ENCODE measurements at places on chromosomes 5 and 9.

GRCh38 chr9:33637881-33638280 lies 113.8 kb downstream of the ANKRD18B start:
- DNase-seq = no peak

DNA sequence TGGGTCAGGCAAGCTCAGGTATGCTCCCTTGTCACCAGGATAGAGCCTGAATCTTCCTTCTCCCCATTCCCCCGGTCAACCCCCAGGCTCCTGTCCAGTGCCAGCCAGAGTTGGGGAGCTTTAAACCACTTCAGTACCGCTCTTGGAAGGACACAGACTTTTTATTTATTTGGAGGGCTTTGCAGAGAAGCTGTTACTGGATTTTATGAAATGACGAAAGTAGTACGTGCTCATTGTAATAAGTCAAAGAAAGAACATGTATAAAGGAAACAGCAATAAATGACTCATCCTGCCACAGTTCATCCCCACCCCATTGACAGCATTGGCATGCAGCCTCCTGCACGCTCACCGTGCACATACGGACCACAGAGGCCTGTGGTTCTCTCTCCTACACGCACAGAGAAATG lies 230.3 kb downstream of the AUH start:
- DNase-seq = peak; percentile 50

DNA sequence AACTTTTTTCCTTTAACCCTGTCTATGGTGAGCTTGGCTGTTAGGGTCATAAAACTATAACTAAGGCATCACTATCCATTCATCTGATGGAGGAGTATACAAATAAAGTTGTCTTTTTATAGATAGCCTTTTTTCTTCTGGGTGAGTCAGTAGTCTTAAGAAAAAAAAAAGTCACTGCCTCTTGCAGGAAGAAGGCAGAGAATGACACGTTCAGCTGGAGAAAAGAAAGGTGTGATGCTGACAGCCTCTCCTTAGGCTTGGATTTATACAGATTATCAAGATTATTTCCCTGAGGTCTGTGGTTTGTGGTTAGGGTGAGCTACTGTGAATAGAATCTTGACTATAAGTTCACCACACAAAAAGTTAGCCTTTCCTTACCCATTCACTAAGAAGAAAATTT lies 23.0 kb downstream of the EPB41L4B start:
- no peak for DNase-seq

DNA sequence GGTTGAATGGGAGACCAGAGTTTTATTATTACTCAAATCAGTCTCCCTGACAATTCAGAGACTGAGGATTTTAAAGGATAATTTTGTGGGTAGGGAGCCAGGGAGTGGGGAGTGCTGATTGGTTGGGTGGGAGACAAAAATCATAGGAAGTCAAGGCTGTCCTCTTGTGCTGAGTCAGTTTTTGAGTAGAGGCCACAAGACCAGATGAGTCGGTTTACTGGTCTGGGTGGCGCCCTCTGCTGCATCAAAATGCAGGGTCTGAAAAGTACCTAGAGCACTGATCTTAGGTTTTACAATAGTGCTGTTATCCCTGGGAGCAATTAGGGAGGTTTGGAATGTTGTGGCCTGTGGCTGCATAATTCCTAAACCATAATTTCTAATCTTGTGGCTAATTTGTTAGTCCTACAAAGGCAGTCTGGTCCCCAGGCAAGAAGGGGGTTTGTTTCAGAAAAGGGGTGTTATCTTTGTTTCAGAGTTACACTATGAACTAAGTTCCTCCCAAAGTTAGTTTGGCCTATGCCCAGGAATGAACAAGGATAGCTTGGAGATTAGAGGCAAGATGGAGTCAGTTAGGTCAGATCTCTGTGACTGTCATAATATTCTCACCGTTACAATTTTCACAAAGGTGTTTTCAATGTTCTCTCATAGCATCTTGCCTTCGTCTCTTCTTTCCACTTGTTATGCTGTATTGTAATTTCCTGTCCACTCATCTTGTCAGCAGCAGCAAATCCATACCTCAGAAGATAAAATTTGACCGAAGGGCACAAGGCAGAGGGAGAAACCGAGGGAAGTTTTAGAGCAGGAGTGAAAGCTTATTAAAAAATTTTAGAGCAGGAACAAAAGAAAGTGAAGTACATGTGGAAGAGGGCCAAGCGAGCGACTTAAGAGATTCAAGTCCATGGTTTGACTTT lies 59.2 kb upstream of the CLINT1 start:
- DNase-seq = peak; percentile 76

- DNase-seq = no peak
Observed at GRCh38 chr9:134641173-134641989, at the start of gene COL5A1. Gene COL5A1 (plus strand): TSS chr9:134641803. CDS start chr9:134642188, 385 bp downstream.

DNA sequence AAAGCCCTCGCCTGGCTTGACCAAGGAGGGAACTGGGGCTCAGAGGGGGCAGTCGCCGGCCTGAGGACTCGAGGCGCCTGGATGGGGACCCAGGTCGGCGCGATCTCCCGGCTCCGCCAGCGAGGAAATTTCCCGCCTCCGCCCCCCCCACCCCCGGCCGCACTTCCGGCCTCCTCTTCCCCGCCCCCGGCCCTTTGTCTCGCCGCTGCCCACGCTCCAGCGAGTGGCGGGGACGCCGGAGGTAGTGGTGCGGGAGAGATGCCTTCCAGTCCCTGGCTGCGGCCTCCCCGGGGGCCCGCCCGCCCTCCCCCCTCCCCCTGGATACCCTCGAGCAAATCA lies 448 bp upstream of the GPRIN1 start:
- no peak for DNase-seq

GRCh38 chr9:33135031-33135461 lies 32.1 kb downstream of the B4GALT1 start:
- no peak for DNase-seq

- DNase-seq = no peak
Observed at GRCh38 chr5:34409373-34409772, 246.8 kb upstream of the RAI14 start.

DNA sequence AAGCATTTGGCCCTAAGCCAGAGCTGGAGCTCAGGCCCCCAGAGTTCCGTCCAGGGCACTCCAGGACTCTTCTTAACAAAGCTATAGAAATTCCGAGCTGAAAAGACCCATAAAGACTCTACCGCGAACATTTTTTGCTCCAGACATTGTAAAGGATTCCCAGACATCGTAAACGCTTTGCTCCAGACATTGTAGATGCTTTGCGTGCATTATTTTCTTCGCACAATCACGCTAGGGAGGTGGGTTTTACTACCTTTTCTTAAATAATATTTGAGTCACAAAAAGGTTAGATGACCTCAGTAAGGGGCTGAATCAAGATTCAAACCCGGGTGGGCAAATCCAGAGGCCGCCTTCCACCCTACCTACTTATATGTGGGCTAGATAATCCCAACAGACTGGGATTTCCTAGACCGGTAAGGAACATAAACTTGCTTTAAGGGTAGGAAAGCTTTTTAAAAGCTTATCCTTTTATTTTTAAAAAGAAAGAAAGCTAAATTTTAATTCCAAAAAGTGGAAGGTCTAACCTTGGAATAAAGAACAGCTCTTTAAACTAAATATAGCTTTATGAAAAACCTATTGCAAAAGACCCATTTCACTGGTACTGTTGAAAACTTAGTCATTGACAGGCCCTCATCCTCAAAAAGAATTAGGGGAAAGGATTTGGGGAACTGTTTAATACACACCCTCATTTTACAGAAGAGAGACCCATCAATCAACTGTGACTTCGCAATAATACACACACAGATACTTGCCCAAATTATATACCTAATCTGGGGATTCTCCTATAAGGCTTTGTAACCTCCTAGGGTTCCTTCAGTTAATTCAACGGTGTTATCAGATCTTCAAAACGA lies 822 bp upstream of the TNIP1 start:
- DNase-seq = peak; percentile 58

DNA sequence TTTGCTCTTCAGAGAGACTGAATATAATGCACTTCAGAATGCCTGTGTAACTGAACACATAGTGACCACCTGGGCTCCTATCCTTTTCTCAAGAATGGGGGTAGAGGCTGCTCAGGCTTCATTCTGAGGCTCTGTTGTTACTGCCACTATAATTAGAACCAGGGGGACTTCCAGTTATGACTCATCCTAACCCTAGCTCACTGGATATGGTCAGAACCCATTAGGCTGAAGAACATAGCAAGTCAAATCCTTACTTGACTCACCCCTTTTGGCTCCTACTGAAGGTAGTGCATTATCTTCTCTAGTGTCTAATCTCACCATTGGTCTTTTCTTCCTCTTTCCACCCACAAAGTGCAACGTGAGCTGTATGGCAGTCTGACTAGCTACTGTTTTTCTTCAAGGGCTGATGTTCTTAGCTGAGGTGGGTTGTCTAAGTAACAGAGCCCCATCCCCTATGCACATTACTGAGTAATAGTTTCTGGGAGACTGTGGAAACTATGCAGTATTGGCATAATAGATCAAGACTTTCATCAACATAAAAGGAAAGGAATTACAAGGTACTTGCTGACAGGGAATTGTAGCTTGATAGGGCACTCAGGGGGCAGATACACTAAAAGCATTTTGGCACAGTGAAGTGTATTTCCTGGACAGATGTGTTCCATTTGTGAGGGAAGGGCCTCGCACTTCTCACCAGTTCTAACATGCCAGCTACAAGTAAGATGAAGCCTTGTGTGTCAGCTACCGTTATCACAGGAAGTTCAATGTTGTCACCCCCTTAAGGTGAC lies 431.0 kb upstream of the MEF2C start:
- peak; percentile 88 for DNase-seq

GRCh38 chr5:96439477-96440184 lies 6.6 kb upstream of the PCSK1 start:
- peak; percentile 34 for DNase-seq

GRCh38 chr9:123175854-123176629 lies 92.3 kb downstream of the STRBP start:
- no peak for DNase-seq

DNA sequence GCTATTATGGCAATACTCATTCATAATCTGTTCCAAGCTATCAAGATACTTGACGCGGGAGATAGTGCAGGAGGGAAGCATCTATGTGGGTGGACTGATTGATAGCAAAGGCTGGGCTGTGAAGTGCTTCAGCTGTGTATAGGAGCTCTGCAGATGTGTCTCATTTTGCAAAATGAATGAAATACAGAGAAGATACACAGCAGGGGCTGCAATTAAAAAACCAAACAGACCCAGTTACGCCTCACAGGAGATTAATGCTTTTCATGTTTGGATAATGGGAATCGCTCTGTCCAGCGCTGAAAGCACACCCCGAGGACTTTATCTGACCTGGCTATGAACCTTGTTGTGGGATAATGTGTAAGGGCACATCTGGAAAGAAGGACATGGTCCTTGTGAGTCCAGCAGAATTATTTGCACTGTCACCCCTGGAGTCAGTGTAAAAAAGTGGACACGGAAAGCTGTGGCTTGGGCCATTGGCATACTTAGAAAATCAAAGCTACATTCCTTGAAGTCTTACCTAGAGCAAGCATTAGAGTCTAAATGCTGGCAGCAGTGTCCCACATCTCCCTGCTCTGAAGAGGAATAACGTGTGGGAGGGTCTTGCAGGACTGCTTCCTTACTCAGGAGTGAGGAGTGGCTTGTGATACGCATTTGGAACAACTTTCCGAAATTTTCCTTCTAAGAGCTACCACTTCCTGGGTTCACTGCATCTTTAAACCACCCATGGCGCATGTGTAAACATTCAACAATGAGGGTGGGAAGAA lies 2.6 kb downstream of the SH3RF2 start:
- no peak for DNase-seq

GRCh38 chr9:138006576-138007233 lies 129.1 kb downstream of the CACNA1B start:
- no peak for DNase-seq

DNA sequence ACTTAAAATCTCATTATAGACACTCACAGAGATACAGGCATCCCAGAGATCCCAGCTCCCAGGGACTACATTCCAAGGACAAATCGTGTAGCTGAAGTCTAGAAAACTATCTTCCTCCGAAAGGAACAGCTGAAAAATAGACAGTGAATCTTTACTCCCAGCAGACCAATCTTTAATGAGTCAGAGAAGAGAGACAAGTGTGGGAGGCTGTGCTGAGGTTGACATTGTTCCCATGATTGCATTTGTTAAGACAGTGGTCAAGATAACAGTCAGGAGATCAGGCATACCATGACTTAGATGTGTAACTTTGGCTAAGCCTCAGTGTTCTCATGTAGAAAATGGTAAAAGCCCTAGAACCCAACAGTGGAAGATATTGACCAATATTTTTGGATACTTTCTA lies 120.7 kb downstream of the PAPPA start:
- DNase-seq = no peak

GRCh38 chr5:154285661-154286408 lies 95.3 kb downstream of the GALNT10 start:
- no peak for DNase-seq

DNA sequence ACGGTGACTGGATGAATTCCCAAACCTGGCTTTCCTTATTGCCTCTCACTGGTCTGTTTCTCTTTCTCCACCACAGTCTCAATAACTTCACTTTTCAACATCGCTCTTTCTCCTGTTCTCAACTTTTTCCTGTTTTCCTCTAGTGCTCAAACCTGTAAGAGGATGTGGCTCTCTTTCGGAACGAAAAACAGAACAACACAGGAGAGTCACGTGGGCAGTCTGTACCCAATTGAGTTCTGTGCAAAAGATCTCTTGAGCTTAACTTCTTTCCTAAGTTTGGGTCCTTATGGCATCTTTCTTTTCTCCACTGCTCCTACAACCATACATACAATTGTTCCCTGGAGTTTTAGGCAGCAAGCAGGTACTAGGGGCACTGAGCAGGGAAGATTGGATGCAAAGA lies 8.9 kb downstream of the HAVCR1 start:
- DNase-seq = no peak

- no peak for DNase-seq
Observed at GRCh38 chr5:163877865-163878264, 372.4 kb downstream of the MAT2B start.

DNA sequence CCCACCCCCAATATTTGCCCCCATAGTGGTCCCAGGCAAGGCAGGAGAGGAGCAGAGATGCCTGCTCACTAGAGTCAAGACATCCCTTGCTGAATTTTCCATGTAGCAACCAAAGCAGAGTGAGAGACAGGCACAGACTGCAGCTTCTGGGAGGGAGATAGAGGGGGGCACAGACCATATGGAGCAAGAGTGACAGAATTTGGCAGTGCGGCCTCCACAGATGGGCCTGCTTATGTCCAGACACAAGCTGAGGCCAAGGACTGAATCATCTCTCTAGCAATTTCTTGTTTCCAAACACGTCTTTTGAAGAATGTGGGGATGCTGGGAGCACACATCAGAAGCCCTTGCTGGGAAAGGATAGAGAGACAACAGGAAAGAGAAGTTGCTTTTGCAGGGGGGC lies 53.0 kb upstream of the ALDH1B1 start:
- DNase-seq = no peak

Data from suppressor macrophage treated with lipopolysaccharide for 1 hour (primary cell).